CD8-positive, alpha-beta memory T cell (primary cell): ENCODE measurements at places on chromosomes 11 and 22.

DNA sequence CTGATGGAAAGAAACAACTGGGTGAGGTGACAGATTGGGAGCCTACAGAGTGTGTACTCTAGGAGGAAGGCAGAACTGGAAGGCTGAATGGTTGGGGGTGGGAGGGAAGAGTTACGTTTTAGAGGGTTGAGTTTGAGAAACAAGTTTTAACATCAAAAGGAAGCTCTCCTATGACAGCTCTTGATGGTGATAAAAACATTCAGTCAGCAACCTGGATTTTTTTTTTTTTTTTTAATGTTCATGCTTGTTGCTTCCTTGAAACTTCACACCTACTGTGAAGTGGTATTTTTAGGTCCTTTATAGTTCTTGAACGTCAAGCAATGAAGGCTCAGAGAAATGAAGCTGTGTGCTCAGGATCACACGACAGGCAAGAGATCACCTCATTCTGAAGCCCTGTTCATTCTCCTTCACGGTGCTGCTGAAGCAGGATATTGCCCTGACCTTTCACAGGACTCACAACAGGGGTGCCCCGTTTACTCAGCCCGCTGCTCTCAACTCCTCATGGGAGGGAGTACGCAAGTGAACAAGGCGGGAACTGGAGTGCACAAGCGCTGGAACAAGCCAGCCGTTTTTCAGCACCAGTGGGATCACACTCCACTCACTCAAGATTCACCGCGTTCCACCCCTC, 1.6 kb upstream of the TMEM109 start:
- DNase-seq, result peak; percentile 78

GRCh38 chr11:109845437-109845836, 247.8 kb upstream of the ZC3H12C start:
- no peak for DNase-seq

DNA sequence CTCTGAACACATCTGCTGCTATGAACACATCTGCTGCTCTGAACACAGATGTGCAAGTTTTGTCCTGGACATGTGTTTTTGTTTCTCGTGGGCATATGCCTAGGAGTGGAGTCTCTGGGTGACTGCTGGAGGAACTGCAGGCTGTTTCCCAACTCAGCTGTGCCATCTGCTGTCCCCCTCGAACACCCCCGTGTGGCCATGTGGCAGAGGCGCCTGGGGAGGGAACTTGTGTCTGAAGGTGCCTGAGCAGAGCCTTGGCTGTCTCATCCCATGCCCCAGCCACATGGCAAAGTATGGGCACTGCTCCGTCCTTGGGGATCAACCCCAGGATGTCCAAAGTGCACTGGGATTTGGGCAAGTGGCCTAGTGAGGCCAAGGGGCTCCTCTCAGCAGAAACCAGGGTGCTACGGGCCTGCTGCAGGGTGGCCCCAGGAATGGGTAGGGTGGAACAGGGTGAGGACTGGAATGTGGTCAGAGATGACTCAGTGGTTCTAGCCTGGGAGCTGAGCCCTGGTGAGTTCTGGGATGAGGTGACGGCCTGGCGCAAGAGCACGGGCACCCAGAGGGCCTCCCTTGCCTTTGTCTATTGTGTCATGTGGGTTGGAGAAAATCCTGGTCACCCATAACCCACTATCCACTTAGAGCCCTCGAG, 14.7 kb downstream of the GATD1 start:
- DNase-seq, result no peak

DNA sequence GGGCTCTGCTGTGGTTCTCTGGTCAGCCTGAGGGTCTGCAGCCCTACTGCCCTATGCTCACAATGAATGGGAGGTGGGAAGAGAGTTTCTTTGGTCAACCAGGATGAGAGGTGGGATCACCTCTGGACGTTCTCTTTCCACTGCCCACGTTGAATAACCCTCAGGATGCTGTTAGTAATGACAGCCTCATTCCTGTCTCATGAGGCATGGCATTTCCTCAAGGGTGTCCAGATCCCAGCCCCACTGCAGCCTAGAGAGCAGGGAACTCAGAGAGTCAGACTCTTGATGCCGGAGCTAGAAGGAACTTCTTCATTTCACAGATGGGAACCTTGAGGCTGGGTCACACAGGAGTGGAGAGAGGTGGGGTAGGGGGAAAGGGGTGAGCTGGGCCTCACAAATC, 196.0 kb downstream of the CEP164 start:
- no peak for DNase-seq

DNA sequence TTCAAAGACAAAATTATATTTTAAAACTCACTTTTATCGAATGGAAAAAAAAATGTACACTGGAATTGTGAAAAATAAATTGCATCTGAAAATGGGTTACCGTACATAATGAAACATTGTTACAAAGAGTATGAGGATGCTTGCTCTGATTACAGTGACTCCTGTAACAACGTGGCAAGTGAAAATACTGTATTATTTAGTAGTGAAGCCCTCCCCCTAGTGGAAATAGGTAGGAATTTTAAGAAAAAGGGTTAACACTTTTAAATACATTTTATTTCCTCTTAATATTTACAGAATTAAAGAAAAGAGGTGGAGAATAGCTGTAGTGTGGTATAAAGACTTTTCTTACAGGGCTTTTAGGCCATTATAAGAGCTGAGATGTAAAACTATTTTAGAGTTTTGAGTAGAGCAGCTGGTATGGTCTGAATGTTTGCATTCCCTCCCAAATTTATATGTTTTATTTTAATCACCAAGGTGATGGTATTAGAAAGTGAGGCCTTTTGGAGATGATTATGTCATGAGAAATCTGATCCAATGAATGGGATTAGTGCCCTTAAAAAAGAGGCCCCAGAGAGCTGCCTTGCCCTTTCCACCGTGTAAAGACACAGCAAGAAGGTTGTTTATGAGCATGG, 25.2 kb downstream of the FAM76B start:
- DNase-seq, result no peak

DNA sequence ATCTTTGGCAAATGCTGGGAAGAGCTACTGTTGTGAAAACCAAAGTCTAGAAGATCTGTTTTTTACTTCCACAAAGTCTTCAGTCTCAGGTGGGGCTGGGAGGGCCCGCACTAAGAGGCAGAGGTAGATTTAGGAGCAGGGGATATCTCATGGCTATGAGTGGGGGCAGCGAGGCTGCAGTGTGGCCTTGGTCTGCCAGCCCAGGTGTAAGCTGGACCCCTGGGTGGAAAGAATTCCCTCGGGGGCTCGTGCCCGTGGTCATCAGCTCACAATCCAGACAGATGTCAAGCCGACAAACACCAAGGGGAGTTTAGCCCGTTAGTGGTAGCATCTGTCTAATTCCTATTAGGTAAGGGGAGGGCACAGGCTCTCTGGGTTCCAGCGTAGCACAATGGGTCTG, 9.0 kb downstream of the PKNOX2 start:
- DNase-seq, result no peak

GRCh38 chr11:22627421-22627820, 1.8 kb upstream of the FANCF start:
- no peak for DNase-seq

- no peak for DNase-seq
Measured at GRCh38 chr11:14607713-14608112, 35.9 kb upstream of the PDE3B start.

DNA sequence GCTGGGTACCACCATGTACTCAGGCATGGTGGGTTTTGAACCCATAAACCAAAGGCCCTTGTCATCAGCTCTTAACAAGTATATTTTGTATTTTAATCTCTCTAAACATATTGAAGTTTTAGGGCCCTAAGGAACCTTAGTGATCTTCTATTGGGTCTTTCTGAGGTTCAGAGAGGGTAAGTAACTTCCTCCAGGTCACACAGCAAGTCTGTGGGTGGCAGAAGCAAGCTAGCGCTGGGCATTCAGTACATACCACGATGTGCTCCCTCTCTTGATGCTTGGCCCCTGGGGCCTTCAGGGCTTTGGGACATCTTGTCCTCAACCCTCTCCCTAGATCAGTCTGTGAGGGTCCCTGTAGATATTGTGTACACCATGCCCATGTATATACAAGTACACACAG, 12.7 kb downstream of the RASD2 start:
- no peak for DNase-seq

DNA sequence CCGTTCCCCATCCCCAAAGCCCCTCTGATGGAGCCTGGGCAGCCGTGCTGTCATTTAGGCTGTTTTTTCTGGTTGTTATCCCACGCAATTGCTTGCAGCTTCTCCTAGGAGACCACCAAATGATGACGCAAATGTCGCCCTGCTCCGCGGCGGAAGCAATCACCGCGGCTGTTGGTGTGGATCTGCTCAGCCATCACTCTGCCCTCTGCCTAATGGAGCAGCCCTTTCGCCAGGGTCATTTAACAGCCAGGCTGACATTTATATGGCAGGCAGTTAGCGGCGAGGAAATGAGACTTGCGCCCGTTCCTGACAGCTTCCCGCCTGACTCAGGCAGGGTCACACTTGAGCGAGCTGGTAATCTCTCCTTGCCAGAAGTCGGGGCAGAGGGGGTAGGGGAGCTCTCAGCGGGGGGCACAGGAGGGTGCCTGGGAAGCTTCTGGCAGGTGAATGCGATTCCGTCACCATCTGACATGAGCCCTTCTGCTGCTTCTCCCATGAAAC, 97.9 kb upstream of the RTL6 start:
- no peak for DNase-seq

DNA sequence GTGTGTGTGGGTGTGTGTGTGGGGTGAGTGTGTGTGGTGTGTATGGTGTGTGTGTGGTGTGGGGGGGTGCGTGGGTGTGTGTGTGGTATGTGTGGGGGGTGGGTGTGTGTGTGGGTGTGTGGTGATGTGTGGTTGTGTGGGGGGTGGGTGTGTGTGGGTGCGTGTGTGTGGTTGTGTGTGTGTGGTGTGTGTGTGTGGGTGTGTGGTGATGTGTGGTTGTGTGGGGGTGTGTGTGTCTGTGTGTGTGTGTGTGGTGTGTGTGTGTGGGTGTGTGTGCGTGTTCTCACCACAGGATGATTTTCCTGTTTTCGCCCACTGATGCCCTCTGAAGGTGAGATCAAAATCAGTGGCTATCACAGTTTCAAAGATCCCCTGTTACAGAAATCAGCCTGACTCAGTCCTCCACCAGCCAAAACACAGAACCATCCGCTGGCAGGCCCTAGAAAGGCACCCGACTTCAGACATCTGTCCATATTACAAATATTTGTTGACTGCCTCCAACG, 24.7 kb downstream of the CPT1A start:
- no peak for DNase-seq

GRCh38 chr11:133843454-133843987, 1.8 kb downstream of the SPATA19 start:
- no peak for DNase-seq

GRCh38 chr22:25359601-25360261, 140.3 kb downstream of the CRYBB2 start:
- no peak for DNase-seq

- no peak for DNase-seq
Measured at GRCh38 chr11:61484541-61484940, 24.0 kb upstream of the LRRC10B start.
